HFFc6 (cell line): ENCODE measurements at places on chromosomes 16 and 17.

DNA sequence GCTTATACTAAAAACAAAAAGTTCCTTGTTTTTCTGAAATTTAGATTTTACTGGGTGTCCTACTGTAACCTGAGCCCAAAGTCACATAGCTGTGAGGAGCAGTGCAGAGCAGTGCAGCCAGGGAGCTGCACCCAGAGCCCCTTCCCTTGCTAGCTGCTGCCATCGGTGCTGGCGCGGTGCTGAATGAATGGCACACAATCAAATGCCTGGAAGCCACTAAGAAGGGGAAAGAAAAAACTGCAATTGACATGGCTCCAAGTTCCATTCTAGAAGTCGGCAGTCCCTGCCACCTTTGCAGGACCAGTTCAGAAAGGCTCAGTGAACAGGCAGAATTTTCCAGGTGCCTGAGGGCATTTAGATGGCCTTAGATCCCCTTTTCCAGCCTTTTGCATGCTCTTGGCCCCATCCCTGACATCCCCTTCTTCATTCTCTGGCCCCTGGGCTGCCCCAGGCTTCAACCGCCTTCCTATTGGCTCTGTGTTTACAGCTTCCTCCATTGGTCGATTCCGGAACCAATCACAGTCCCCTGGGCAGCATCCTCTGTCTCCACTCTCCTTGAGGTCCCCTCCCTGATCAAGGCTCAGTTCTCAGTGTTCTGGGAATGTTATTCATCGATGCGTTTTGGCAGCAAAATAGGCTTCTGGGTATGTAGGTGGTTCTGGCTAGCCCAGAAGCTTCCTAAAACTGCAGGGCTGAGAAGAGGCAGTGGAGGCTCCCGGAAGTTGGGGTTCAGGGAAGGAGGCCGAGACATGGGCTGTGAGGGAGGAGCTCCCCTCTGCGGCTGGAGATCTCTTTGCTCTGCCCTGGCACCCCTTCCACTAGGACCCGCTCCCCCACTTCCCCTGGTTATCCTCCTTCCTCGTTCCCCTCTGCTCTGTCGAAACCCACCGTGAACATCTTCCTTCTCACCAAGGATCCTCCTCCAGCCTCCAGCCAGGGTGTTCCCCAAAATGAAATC lies 37.9 kb downstream of the ATP2C2 start:
- DNase-seq = no peak

GRCh38 chr17:45190503-45191255 lies 29.0 kb downstream of the HEXIM2 start:
- DNase-seq = no peak

GRCh38 chr16:68279726-68280558 lies 15.6 kb downstream of the SLC7A6 start:
- DNase-seq = no peak

DNA sequence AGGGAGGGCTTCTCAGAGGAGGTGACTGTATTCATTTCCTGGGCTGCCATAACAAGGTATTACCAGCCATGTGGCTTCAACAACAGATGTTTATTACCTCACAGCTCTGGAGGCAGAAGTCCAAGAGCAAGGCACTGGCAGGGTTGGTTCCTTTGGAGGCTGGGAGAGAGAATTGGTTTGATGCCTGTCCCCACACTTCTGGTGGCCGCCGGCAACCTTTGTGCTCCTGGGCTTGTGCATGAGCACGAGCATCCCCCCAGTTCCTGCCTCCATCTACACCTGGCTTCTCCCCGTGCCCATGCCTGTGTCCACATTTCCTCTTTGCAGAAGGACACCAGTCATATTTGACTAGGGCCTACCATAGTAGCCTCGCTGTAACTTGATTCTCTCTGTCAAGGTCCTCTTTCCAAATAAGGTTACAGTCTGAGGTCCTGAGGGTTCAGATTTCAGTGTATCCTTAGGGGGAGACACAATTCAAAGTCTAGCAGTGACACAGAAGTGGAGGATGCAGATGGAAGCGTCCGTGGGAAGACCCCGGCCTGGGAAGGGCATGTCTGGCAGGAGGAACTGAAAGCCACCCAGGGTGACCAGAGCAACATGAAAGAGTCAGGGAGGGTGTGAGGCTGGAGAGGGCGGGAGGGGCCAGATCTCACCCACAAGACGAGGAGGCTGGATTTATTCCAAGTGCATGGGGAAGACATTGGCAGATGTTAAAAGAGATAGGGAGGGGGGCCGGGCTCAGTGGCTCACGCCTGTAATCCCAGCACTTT lies 188.2 kb upstream of the HSBP1 start:
- no peak for DNase-seq

DNA sequence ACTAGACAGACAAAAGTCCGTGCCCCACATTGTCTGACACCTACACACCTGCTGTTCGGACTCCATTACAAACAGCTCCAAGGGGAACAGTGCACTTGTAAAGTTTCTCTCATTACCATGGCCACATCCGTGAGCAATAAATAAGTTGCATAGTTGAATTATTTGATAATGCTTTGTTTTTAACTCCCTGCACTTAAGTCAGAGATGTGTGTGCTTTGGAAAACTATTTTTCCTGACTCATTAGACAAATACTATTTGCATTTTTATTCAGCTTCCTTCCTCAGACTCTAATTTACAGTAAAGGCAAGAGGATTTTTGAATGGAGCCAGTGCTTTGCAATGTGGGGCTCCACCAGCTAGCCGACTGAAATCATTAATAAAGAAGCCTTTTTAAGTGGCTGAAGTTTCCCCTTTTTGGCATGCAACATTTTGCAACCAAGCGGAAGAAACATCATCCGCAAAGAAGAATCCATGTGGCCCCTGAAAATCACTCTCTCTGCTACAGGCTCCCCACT lies 6.5 kb upstream of the CCL2 start:
- peak; percentile 90 for DNase-seq

- no peak for DNase-seq
Observed at GRCh38 chr17:39593371-39593770, 14.3 kb downstream of the NEUROD2 start.

- no peak for DNase-seq
Observed at GRCh38 chr16:31298958-31299357, 39.2 kb downstream of the ITGAM start.

- peak; percentile 49 for DNase-seq
Observed at GRCh38 chr17:61635913-61636432, 45.0 kb upstream of the NACA2 start.

DNA sequence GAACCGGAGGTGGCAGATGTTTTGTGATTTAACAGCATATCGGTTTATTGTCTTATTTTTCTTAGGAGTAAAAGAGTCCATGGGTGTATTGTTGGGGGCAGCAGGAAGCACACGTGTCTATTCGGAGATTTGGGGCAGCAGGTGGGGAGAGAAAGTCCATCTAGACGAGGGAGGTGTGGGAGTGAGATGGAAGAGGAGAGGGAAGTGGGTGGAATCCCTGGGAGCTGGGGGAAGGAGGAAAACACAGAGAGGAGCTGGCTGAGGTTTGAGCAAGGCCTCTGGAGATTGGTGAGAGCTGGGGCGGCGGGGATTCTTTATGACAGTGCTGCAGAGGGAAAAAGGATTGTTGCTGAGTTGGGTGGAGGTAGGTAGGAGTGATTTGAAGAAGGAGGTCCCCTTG lies 72.1 kb downstream of the PRKCB start:
- no peak for DNase-seq

GRCh38 chr17:65799869-65800268 lies 238.4 kb upstream of the AXIN2 start:
- no peak for DNase-seq

- no peak for DNase-seq
Observed at GRCh38 chr17:73432624-73433190, 120.9 kb upstream of the CDC42EP4 start.

GRCh38 chr17:66951605-66951953 lies 12.9 kb upstream of the CACNG4 start:
- no peak for DNase-seq

DNA sequence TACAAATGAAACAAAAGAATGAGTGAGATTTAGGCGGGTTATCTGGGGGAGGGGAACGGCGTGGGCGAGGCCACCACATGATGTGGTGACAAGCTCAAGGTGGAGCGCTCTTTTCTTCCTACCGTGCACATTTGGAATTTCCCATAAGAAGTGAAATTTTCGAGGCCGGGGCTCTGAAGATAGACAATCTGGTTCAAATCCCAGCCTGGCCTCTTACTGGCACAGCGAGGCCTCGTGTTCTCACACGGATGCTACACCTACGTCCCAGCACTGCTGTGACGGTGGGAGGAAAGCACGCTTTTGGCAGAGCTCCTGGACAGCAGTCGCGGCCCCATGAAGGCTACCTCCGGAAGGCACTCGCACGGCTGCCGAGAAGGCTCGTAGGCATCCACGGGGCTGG lies 25.2 kb downstream of the ZDHHC7 start:
- no peak for DNase-seq

DNA sequence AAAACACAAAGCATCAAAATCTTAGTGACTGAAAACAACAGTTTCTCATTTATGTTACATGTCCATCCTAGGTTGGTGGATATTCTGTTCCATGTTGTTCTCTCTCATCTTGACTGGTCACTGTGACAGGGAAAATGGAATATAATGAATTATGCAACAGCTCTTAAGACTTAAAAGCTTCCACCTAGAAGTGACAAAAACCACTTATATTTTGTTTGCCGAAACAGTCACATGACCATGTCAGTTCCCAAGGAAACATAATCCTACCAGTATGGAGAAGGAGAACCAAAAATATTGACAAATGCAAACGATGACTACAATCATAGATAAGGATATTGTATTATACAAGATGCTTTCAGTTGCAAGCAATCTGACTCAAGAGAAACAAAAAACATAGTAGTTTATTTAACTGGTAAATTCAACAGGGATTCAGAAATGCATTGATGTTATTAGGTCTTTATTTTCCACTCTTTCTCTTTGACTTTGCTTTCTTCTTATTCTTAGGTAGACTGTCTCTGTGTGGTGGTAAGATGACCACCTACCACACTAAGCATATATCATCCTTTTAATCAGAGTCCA lies 103.8 kb downstream of the SSH2 start:
- DNase-seq = no peak
